ENCODE measurements at places on chromosomes 11 and 22.
A peak's percentile ranks its signal among the peaks of the same experiment; 100 is the strongest.

DNA sequence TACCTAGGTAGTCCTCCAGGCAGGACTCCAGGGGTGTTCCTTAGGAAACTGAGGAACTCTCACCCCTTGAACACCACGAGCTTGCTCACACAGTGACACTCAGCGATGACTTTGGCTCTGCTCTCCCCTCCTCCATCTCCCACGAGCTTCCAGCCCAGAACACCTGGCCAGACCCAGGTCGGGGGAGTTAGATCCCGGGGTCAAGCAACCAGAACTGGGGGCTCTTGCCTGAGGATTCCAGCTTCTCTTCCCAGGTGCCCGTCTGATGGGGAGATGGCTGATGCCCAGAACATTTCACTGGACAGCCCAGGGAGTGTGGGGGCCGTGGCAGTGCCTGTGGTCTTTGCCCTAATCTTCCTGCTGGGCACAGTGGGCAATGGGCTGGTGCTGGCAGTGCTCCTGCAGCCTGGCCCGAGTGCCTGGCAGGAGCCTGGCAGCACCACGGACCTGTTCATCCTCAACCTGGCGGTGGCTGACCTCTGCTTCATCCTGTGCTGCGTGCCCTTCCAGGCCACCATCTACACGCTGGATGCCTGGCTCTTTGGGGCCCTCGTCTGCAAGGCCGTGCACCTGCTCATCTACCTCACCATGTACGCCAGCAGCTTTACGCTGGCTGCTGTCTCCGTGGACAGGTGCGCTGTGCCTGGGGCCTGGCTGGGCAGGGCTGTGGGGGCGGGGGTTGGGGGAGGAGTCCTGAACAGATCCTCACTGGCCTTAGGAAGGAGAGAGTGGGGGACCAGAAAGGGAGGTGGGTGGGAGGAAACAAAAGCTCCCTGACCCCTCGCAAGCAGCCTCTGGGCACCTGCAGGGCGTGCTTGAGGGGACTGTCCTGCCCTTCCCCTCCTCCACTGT, at the start of gene GALR3:
Gene GALR3, plus strand, starts transcription at position 249 of the 852 bp plus-strand sequence. Its CDS starts 25 bp downstream, at position 274.
- DNase-seq, result no peak

DNA sequence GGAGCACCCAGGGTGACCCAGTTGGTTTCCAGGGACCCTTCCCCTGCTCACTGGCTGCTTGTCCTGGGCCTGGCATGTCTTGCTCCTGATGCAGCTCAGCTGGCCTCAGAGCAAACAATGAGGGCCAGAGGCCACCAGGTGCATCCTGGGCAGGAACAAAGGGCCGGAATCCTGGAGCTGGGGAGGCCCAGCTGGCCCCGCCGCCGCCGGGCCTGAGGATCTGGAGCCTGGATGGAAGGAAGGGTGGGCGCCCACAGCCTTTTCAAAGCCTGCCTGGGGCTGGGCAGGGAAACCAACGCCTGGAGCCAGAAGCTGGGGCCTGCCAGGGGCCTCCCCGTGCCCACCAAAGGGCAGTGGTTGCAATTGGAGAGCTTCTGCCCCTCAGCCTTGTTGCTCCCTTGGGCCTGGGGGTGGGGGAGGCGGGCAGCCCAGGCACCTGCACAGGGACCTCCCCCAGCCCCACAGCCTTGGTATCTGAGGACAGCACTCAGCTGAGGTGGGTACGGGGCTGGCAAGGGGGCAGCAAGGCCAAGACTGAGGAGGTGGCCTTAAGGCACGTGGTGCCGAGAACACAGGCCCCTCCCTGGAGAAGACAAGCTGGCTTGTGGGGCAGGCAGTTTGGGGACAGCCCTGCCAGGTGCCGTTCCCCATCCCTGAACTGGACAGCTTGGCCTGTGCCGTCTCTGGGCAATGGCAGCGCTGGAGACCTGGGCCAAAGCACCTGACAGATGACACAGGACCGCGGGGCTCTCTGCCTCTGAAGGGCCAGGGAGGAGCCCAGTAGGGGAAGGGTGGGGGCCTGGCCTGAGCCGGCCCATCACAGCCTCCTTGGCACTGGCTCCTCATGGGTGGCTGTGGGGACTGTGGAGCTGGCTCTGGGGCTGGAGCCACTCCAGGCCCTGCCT, 7.1 kb upstream of the ADORA2A start:
- no peak for DNase-seq

DNA sequence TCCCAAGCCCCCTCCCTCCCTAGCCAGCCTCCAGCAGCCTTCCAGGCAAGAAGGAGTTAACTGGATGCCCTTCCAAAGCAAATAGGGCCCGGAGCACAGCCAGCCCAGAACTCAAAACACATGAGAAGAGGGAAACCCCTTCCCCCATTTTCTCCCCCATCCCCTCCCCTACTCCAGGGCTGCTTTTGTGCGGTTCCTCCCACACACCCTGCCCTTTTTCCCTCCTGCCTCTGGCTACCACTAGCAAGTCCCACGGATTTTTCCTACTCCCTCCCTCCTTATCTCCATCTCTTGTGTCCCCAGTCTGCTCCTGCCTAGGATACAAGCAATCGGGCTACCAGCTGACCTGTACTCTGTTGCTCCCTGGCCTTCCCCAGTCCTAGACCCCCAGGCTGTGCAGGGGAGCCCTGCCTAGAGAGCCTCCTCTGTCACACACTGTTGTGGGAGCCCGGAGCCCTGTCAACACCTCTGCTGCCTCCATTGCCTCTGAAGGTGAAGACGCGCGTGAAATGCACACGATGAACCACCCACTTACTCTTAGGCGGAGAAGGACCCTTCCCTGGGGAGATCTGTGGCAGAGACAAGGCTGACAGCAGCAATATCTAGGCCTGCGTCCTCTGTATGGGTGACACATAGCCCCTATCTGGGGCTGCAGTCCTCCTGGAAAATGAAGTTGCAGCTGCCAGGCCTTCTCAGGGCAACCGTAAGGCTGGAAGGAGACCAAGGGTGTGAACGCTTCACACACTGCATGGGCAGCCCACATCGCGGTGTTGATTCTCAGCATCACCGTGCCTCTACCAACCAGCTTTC, 282.8 kb downstream of the MN1 start:
- no peak for DNase-seq

- peak; percentile 68 for DNase-seq
Measured at GRCh38 chr22:19962246-19962908, 20.8 kb upstream of the TXNRD2 start.

- no peak for DNase-seq
Measured at GRCh38 chr11:113163291-113164030, 150.9 kb upstream of the TTC12 start.
